Fibroblast of skin of right biceps (primary cell): ENCODE measurements at places on chromosomes 4 and X.
A peak's percentile ranks its signal among the peaks of the same experiment; 100 is the strongest.

- no peak for DNase-seq
Measured at GRCh38 chrX:80576806-80577533, 156.7 kb downstream of the TENT5D start.

- DNase-seq, result no peak
Measured at GRCh38 chr4:5134620-5135019, 83.3 kb downstream of the STK32B start.

- peak; percentile 93 for DNase-seq
Measured at GRCh38 chr4:1249148-1249730, 309 bp upstream of the CTBP1 start.

GRCh38 chrX:84156821-84157220 is 31.2 kb downstream of the RPS6KA6 start:
- peak; percentile 56 for DNase-seq

DNA sequence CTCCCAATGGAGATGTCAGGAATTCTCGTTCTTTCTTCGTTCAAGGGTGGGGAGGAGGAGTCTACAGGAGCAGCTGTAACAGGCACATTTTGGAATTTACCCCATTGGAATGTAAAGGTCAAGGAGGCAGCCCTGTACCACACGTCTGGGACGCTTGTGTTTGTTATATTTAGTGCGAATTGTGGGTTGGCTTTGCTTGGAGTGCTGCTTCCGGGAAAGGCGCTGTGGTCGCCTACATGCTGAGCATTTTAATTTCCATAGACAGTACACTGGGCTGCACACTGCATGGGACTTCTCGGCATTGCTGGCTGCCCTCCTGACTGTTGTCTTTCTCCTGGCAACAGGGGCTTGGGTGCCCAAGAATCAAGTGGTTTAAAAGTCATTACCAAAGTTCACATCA is 12.8 kb downstream of the GYG2 start:
- no peak for DNase-seq
